NCI-H526 (cell line): ENCODE measurements at places on chromosomes 4 and X.
A peak's percentile ranks its signal among the peaks of the same experiment; 100 is the strongest.

GRCh38 chrX:56805399-56805798 lies 76.4 kb downstream of the NBDY start:
- no peak for DNase-seq

DNA sequence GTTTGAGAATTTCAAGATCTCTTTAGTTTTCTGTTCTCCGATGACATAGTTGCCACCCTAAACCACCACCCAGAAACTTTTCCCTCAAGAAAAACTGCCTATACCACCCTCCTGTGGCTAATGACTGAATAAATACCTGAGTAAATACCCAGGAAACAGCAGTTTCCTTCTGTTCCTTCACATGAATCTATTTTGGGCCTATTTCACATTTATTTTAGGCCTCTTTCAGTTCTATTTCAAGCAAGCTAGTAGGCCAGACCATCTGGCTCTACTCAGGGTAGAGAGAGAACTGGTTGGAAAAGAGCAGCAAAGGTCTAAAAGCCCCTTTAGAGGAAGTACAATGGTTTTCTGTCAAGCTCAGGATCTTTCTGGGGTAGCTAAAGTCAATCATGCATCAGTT lies 23.4 kb downstream of the ARHGEF9 start:
- no peak for DNase-seq

DNA sequence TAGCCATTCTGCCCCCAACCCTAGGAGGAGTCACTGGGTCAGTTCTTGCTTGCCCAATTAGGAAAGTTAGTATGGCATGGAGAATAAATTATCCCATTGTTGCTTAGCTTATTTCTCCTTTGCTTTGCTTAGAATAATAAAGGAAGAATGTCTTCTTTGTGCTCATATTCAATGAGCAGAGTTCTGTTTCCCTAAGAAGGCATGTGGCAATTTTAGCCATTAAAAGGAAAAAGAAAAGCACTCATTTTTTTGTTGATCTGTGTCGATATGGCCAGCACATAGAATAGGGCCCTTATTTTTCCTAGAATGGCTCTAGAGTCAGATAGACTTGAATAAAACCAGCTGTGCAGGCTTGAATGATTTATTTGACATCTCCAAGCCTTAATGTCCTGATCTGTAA lies 166.4 kb upstream of the PPARGC1A start:
- DNase-seq = no peak

- no peak for DNase-seq
These were observed 210.0 kb upstream of the IGFBP7 start for GRCh38 chr4:57320217-57320616.

- DNase-seq = no peak
These were observed 68.0 kb upstream of the TMEM164 start for GRCh38 chrX:109934935-109935334.

DNA sequence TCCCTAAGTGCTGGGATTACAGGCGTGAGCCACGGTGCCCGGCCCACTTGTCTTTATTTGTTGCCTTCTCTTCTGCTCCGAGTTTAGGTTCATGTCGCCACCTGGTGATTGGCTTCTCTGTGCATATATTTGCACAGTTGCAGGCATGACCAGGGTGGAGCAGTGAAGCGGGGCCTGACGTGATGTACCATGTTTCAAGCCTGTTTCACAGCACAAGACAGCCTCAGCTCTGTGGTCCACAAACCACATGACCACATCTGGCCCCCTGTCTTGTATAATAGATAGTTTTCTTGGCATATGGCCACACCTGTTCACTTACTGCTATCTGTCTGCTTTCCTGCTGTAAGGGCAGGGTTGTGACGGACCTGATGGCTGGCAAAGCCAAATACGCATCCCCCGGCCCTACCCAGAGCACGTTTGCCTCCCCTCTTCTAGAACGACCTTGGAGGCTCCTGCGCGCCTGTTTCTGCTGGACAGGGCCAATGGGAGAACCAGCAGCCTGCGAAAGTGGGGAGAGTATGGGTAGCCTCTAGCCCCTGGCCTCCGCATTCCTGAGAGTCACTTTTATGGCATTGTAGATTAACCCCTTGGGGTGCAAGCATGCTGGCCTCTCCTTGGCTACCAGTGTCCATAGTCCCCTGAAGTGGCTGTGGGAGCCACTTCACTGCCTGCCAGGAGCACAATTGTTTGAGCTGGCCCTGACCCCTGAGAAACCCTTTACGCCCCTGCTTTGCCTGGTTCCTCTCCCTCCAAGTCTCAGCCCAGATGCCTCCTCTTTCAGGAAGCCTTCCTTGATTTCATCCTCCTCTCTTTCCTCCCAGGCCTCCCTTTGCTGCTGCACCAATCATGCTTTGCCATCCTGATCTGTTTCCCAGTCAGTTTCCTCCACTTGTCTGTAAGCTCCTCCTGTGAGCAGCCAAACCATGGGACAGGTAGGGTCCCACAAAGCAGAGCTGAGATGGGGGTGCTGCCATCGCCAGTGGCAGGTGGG lies 6.0 kb upstream of the SH3TC1 start:
- peak; percentile 67 for DNase-seq

GRCh38 chr4:2932951-2933565 lies 30.1 kb downstream of the NOP14 start:
- DNase-seq = peak; percentile 31

GRCh38 chr4:144494280-144494679 lies 151.7 kb upstream of the HHIP start:
- DNase-seq = no peak

DNA sequence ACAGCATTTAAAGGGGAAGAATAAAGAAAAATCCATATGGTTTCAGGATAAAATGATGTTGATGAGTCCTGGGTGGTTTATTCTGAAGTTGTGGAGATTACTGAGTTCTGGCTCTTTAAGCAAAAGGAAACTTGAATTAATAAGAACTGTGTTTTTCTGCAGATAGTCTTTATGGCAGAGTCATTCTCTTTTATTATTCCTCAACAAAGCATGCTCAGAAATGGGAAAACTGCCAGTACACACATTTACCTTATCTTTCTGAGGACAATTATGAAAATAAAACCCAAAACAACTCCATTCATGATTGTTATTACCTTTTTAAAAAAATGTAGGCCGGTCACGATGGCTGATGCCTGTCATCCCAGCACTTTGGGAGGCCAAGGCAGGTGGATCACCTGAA lies 58.5 kb downstream of the ADD1 start:
- no peak for DNase-seq

GRCh38 chrX:39161611-39162255 lies 360.5 kb downstream of the MID1IP1 start:
- DNase-seq = no peak

DNA sequence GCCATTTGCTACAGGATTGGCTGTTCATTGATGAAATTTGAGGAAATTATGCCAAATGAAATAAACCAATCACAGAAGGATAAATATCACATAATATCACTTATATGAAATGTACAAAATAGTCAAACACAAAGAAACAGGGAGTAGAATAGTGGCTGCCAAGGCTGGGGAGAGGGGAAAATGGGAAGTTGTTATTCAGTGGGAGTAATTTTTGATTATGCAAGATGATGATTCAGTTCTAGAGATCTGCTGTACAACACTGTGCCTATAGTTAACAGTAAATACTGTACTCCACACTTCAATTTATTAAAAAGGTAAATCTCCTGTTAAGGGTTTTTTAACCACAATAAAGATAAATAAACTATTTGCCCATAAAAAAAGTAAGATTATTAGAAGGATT lies 101.1 kb downstream of the TMA16 start:
- DNase-seq = no peak

- DNase-seq = no peak
These were observed 89.5 kb downstream of the PLS3 start for GRCh38 chrX:115650449-115650848.

- no peak for DNase-seq
These were observed 41.6 kb downstream of the NDNF start for GRCh38 chr4:121030711-121031110.

DNA sequence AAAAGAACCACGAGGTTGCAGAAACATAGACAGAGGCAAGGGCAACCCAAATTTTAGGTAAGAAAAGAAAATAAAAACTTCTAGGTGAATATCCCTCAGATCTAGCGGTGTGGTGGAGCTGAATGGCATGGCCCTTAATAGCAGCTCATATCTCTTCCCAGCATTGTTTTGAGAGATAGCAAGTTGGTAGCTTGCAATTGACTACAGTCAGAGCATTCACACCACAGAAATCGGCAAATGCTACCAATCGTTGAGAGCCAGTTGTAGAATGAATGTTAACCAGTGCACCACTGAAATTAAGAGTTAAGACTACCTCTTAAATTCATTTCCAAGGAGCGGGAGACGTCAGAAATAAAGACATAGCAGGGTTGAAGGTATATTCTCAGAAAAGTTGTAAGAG lies 184.0 kb upstream of the KIT start:
- no peak for DNase-seq

DNA sequence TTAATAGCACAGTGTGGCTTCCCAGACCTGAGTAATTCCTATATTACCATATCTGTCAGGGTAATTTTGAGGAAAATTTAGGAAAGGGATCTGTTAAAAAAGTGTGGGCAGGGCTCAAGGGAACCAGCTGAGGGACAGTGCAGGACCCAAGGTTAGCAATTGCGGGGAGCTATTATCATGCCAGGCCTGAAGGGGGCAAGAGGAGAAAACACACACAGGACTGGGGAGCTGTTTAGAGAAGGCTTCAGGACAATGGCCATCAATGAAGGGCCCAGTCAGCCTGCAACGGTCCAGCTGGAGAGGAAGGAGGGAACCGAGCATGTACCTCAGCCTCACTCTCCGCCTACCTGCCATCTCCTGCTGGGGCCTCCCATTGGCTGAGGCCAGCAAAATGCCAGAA lies 19.0 kb upstream of the NHS start:
- no peak for DNase-seq

DNA sequence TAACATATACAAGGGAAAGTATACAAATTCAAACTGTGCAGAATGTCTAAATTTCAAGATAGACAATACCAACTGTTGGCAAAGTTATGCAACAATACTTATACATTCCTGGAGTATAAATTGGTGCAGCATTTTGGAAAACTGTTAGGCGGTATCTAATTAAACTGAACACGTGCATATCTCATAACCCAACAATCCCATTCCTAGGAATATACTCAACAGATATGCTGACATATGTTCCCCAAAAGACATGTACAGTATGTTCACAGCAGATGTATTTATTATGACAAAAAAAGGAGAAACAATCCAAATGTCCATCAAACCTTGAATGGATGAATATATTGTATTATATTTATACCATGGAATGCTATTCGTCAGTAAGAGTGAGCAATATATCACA lies 16.4 kb upstream of the FAM9B start:
- DNase-seq = no peak

DNA sequence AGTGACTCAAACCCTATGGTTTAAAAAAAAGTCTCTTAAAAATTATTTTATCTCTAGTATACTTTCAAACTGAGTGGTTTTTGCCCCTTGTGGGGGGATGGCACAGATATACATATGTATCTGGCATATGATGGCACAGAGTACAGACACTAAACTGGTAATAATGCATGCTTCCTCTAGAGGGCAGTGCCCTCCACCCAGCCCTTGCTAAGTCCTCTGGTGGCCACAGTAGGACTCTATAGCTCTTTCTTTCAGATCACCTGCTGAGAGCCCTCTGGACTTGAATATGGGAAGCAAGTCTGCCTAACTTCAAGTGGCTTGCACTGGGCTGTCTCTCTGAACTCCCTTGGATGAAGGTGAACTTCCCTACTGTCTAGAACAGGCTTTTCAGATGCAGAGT lies 66.3 kb downstream of the TSPAN7 start:
- DNase-seq = peak; percentile 58

DNA sequence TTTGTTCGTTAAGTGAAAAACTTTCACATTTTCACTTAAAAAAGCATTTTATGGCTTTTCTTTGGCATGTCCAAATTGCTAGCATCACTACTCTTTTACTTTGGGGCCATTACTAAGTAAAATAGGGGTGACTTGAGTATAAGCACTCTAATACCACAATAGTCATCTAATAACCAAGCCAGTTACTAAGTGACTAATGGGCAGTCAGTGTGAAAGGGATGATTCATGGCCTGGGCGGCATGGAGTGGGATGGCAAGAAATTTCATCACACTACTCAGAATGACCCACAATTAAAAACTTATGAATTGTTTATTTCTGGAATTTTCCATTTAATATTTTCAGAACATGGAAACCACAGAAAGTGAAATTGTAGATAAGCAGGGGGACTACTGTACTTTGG lies 60.9 kb downstream of the BMP15 start:
- DNase-seq = no peak

- peak; percentile 20 for DNase-seq
These were observed 18.4 kb downstream of the DDX3X start for GRCh38 chrX:41352329-41352838.

GRCh38 chr4:5051278-5052203 lies at the start of gene STK32B:
STK32B (plus strand) TSS chr4:5051480.
- peak; percentile 74 for DNase-seq
